ENCODE measurements at places on chromosomes 5 and 9.

DNA sequence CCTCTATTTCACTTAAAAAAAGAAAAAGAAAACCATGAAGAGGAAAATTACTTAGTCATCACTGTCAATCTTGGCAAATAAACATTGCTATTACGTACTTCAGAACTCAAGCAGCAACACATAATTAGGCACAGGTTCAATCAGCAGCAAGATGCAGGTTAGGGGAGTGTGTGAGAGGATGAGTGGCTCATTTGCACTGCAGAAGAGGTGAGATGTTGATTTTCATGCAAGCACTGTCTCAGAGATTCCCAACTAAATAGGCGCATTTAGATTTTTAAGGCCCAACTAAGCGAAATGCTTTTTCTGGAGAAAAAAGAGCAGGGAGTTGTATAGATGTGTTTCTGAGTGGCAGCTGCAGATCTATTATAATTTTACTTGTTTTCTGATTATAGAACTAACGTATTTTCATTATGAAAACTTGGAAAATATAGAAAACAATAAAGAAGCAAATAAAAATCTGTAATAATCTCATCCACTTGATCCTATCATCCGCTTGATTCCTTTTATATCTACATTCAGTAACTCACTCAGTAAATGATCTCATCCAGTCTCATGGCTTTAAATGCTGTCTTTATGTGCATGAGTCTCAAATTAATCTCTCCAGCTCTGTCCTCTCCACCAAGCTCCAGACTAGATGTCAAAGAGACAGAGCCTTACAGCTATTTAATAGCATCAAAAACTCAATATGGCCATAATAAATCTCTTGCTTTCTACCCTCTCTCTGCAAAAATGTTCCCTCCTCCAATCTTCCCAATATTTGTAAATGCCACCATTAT is 162.5 kb downstream of the ZNF462 start:
- no peak for DNase-seq

DNA sequence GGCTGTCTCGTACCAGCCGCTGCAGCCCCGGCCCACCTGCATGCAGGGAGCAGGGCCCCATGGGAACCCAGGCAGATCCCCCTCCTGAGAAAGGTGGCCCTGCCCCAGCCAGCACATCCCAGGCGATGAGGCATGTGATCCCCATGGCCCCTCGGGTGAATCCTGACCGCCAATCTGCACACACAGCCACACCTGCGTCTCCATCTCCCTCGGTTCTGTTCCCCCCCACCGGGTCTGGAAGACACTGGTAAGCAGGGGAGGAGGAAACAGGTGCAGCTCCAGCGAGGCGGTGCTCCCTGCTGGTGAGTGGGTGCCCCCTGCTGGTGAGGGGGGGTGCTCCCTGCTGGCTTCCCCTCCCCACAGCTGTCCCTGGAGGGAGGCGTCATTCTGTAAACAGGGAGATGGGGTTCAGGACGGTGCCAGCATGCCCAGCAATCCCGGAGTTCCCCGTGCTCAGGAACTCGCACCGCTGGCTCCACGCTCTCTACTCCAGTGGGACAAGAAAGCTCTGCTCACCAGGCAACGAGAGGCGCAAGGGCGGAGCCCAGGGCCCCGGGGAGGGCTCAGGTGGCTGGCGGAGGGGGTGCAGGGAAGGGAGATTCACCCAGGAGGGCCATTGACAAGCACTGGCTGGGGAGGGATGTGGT is 28.4 kb upstream of the SLC12A7 start:
- DNase-seq = peak; percentile 76

- no peak for DNase-seq
Observed at GRCh38 chr9:70131296-70131695, 87.6 kb downstream of the MAMDC2 start.

DNA sequence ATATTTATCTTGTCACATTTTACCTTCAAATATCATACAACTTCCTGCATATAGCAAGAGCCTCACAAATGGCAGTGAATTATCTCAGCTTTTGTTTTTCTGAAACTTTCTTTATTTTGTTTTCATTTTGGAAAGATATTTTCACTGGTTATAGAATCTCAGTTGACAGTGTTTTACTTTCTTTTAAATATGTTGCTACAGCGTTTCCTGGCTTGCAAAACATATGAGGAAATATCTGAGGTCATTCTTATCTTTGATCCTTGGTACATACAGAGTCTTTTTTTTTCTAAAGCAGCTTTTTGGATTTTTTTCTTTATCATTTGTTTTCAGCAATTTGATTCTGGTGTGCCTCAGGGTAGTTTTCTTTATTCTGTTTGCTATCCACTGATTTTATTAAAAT is 77.6 kb upstream of the CEP78 start:
- no peak for DNase-seq

DNA sequence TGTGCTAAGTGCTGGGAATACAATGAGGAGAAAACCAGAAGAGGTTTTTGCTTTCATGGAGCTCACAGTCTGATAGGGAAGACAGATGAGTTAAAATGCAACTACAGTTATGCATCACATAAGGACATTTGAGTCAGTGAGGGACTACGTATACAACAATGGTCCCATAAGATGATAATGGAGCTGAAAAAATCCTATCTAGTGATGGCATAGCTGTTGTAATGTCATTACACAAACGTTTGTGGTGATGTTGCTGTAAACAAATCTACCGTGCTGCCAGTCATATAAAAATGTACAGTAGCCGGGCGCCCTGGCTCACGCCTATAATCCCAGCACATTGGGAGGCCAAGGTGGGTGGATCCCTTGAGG is 110.1 kb upstream of the RAD23B start:
- DNase-seq = no peak

- no peak for DNase-seq
Observed at GRCh38 chr5:88368201-88368600, 99.6 kb upstream of the TMEM161B start.

GRCh38 chr5:159412284-159413046 is 82.2 kb upstream of the IL12B start:
- peak; percentile 50 for DNase-seq

GRCh38 chr9:95018099-95018936 is 291.8 kb downstream of the AOPEP start:
- DNase-seq = no peak

GRCh38 chr5:156200938-156201787 is 125.8 kb upstream of the SGCD start:
- no peak for DNase-seq

DNA sequence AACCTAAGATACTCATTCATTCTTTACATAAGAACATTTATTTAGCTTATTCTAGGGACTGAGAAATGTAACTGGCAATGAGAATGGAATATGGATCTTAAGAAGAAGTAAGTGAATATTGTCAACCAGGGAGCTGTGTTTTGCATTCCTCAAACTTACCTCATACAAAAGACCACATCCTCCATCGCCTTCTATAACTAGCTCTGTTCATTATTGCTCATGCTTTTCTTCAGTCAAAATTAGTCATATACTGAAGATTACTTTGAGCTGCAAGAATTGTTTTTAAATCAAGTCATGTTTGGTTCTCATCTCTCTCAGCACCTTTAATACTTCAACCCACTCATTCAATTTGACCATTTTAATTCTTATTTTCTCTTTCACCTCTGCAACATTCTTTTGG is 140.3 kb upstream of the RASA1 start:
- DNase-seq = no peak

DNA sequence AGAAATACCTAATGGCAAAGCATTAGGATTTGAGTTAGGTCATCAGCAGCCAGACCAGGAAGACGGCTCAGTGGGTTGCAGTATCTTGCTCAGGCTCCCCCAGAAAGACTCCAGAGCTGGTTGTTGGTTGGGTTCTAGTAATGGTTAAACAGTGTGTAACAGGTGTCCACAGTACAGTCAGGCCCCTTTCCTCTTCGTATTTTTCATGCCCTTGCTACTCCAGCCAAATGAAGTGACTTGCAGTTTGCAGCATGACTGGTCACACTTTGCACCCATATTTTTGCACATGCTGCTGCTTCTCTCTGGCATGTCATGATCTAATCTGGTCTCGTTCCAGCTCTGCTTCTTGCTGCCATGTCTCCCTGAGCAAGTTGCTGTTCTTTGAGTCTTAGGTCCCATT is 60.6 kb upstream of the TRPC7 start:
- DNase-seq = no peak

- no peak for DNase-seq
Observed at GRCh38 chr5:163509291-163509951, 4.0 kb downstream of the MAT2B start.

DNA sequence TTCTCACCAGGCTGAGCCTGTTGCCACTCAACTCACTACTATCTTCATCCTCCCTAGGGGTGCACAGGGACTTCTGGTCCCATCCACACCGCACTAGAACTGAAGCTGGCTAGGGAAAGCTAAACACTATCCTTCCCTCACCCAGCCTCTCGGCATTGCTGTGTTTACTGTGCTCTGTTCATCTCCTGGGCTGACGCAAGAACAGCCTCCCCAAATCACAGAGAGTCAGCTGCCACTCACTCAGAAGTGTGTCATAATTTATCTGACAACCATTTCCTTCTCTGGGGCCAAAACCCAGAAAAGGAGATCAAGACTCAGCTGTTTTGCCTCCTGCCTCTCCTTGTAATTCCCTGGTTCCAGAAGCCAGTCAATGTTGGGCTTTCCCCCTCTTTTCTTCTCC is 92.8 kb downstream of the ARHGEF28 start:
- no peak for DNase-seq

- no peak for DNase-seq
Observed at GRCh38 chr5:127988146-127988760, 95.3 kb upstream of the SLC12A2 start.

GRCh38 chr9:15286161-15286821 is 20.7 kb downstream of the TTC39B start:
- no peak for DNase-seq

- DNase-seq = no peak
Observed at GRCh38 chr5:104598285-104598684, 1035.7 kb upstream of the NUDT12 start.

- no peak for DNase-seq
Observed at GRCh38 chr5:158816011-158816696, 283.6 kb downstream of the EBF1 start.

DNA sequence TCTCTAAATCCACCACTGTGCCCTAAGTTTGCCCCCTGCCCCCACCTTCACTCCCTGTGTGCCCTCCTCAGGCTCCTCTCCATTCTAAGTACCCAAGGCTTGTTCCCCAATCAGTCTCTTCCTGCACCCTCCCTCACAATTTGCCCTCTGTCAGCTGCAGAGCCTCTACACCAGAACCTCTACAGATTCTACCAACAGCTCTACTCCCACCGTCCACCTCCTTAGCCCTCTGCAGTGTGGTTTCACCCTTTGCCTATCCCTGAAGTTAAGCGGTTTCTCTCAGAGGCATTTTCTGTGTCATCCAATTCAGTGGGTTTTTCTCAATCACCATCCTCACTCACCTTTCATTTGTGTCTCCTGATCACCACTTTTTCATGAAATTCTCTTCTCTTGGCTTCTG is 13.2 kb upstream of the ERAP2 start:
- no peak for DNase-seq

DNA sequence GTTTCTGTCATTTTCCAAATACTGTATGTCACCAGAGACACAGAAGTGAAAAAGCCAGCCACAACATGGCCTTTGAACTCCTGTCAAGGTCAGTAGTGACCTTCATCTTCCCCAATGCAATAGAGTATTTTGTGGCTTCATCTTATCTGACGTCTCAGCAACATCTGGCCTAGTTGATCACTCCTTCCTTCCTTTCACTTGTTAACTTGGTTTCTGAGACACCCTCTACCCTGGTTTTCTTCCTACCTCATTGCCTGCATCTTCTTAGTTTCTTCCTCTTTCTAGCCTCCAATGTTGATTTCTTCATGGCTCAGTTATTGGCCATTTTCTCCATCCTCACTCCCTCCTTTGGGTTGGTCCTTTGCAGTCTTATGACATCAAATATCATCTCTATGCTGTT is 36.3 kb downstream of the GLIS3 start:
- no peak for DNase-seq

DNA sequence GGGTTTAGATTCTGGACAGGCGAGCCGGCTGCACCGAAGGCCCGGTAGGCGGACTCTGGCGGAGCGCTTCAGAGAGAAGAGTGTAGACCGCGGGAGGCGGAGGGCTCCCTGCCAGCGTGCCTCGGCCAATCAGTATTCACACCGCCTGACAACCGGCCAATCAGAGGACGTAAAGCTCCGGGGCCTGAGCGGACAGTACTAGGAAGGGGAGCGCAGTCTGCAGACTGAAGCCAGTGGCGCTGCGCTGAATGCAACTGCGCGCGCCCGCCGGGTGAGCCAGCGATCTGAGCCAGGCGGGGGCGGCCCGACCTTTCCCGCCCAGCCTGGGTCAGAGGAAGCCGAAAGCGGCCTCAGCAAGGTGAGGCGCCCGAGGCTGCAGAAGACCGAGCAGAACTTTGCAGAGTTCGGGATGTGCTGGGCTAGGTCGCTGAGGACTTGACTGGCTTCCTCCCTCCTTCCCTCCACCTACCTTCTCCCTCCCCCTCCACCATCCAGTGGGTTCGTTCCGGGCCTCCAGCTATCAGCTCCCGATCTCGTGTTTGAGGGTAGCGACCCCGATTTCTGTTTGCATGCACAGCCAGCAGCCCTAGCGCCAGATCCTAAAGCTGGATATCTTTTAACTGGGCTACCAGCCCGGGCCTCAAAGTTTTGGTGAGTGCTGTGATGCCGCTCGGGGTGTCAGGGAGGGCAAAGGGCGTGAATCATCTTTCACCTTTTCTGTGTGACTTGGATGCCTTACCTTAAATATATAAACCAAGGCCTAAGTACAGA is at the start of gene DMRT2:
TSS of gene DMRT2 (plus strand) at position 233 of the 771 bp plus-strand sequence. CDS start 1,257 bp downstream, outside the sequence.
- DNase-seq = no peak

GRCh38 chr9:34957492-34958410 is at the start of gene PHF24:
Gene PHF24, plus strand, starts transcription at chr9:34958285. Its CDS starts 13,014 bp downstream, at chr9:34971299.
- DNase-seq = peak; percentile 26

DNA sequence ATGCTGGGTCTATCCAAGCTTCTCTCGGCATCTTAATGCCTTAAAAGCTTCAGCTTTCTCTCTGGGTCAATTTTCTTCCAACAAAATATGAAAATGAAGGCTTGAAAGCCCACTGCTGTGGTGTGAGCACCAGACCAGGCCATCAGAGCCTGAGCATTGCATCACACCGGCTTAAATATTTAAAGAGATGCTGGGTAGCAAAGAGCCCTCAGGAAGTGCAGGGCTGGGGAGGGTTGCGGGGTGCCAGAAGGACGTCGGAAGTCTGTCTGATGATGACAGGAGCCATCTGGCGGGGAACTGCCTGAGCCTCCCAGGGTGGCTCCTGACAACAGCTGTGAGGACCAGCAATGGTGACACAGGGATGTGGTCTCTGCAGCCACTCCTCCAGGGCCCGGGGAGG is 185.5 kb downstream of the OLFM1 start:
- DNase-seq = no peak

DNA sequence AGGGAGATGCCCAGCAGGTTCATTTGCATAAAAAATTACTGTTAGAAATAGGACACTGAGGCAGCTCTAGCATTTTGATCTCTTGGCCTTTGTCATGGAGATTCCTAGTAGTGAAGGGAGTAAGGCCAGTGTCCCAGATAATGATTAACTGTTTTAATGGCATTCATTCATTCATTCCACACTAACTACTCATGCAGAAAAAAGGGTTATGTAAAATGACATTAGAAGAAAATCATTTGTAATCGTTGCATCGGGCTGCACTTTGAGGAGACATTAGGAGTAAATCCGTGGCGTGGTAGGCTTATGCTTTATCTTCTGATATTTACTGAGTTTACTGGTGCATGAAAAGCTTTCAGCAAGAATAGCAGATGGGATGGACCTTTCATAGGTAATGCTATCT is 82.6 kb upstream of the GRHPR start:
- no peak for DNase-seq
